ENCODE measurements at places on chromosomes 6 and 20.

- no peak for DNase-seq
These were observed 24.6 kb upstream of the GTSF1L start for GRCh38 chr20:43751167-43752050.

DNA sequence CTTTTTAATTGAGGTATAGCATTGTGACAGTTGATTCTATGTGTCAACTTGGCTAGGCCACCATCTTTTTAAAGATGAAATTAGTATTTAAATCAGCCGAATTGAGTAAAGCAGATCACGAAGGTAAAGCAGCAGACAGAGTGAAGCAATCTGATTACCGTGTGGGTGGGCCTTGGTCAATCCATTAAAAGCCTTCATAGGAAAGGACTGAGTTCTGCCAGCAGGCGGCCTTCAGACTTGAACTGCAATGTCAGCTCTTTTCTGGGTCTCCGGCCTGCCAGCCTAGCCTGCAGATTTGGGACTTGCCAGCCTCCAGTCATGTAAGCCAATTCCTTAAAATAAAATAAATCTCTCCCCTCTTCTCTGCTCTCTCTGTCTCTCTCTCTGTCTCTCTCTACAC is 22.4 kb upstream of the TGM2 start:
- DNase-seq: no peak

DNA sequence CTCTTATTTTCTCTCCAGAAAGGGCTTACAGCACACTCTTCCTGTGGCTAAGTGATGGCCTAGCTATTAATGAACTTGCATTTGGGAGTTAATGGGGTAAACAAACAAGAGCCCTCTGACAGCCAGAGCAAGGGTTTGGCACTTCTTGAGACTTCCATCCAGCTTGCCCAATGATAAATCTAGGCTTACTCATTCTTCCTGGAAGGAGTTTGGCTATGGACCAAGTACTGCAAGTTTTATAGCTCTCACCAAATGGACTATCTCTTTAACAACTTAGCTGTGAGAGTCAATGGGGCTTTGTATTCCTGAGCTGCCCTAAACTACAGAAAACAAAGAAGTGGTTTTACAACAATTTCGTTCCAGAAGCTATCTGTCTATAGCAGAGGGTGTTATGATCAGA is 16.7 kb upstream of the PI3 start:
- no peak for DNase-seq

DNA sequence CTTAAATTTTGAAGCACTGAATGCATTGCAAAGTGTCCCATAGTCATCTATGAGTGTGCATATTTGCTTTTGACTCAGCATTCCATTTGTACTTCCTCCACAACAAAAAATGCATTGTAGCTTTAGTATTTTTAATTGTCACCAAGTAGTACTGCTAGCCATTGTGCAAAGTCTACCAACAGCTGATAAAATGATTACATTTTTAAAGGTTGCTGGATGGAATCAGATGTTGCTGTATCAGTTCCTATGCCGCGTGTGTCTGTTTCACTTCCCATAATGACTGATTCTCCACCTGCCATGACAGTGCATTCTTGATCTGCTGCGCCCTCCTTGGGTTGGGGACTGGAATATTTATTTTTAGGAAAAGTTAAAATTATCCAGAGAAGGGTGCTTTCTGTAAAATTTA is 41.2 kb downstream of the SLX4IP start:
- peak; percentile 23 for DNase-seq

DNA sequence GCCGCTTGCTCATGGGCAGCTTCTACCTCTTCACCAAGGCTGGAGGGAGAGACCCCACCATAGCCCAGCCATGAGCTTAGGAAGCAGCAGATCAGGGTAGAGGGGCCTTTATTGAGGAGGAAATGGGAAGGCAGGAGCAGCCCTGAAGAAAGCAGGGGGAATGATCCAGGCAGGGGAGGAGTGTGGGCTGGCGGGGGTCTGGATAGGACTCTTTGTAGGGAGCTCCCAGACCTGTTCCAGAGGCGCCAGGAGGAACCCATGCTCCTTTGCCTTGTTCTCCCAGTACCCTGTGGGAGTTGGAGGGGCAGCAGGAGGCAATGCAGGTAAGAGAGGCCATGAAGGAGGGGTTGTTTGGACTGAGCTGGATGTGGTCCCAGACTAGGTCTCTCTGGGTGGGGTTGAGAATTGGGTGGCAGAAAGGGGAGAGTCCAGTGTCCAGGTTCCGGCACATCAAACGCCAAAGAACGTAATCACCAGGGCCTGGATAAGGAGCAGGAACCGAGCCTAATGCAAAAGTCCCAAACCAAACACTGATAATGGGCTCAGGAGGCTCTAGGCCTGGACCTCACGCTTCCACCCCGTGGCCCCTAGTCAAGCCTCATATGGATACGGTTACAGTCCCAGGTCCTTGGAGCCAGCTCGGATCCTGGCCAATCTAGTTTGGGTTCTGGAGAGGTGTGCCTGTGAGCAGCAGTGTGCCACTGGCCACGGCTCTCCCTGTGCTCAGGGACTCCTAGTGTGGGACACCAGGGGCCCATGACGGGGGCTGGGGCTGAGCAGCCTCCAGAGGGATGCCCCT is 12.1 kb upstream of the PGC start:
- DNase-seq: no peak

DNA sequence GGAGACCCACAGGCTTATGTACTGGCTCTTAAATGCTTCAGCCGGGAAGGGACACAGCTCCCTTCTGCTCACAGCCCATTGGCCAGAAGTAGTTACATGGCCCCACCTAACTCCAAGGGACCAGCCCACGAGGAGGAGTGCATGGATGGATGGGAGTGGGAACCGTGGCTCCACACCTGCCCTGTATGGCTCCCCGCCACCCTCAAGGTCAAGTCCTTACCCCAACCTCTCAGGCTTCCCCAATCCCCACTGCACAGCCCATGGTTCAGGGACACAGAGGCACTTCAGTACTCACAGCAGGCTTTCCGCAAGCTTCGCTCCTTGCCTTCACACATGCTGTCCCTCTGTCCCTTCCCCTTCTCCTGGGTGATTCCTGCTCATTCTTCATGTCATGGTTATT is 137.9 kb upstream of the KCNG1 start:
- DNase-seq: no peak

- DNase-seq: no peak
These were observed 29.7 kb downstream of the VEGFA start for GRCh38 chr6:43799551-43800297.

- DNase-seq: no peak
These were observed 140.5 kb downstream of the TFAP2B start for GRCh38 chr6:50959081-50959641.

DNA sequence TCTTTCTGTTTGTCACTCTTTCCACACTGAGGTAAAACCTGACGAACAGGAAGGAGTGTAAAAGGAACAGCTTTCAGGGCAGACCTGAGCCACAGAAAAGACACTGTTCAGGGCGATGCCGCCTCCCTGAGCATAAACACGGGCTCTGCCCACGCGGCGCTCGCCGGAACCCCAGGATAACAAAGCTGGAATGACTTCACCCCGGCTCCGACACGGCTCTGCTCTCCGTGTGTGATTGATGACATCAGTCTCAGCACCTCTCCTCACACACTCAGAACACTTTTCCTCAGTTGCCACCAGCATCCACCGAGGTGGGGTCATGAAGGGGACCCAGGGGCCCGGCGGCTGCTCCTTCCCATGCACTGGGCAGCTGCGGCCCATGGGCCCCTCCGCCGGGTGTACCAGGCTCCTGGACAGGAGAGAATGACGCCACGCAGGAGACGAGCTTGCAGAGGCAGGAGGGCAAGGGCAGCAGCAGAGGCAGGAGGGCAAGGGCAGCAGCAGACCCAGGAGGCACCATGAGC is 43.6 kb downstream of the DLL1 start:
- no peak for DNase-seq

GRCh38 chr6:38649744-38650143 is 10.0 kb upstream of the BTBD9 start:
- DNase-seq: no peak

DNA sequence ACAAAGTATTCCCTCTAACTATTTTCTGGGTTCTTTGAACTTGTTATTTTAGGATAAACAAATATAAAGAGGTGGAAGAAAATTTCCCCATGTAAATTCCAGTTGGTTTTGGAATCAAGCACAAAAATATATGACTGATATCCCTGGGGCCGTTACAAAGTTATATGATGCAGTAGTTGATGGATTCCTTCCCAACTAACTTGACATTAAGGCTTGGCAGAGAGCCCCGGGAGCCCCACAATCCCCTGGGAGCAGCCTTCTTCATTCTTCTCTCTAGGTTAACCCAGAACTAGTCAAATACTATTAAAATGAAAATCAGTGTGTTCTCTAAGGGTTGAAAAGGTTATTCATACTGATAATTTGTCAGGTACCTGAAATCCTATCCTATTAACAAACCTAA is 508.9 kb upstream of the SOX4 start:
- DNase-seq: no peak

- DNase-seq: no peak
These were observed 97.5 kb downstream of the ARMC2 start for GRCh38 chr6:108945681-108946159.

DNA sequence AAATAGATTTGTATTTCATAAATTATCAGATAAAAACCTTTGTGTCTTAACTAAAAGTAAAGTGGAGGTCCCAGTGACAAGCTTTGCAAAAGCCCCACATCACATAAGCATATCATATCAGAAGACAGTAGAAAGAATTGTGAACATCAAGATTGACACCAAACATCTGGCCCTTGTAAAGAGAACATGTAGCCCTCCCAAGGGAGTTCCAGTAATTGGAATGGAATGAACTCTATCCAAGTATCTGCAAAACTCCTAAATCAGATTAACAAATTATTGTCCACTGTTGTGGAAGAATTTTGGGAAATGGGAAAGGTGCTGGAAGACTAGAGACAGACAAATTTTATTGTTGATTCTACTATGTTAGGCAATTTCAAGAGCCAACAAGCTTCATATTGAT is 268.8 kb downstream of the KCNQ5 start:
- DNase-seq: no peak

GRCh38 chr6:98769546-98769945 is 64.8 kb upstream of the POU3F2 start:
- peak; percentile 74 for DNase-seq

DNA sequence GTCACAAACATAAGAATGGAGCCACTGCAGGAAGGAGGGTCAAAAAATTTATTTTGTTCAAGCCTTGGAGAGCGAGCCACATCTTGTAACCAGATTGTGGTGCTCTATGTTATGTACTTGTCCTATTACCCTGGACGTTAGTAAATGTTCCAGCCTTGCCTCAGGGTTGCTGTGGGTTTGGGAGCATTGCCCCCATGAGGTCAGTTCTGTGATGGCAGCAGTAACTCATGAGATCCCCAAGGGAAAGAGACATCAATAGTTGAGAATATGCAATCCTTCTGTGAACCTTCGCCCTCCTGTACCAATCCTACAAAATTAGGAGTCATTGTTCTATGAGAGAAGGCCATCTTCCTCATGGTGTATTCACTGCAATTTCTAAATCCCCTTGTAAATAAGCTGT is 16.4 kb upstream of the CFAP206 start:
- peak; percentile 66 for DNase-seq

- no peak for DNase-seq
These were observed 3.3 kb downstream of the TAB2 start for GRCh38 chr6:149320796-149321195.

- DNase-seq: no peak
These were observed 47.4 kb upstream of the OLIG3 start for GRCh38 chr6:137541534-137542063.

DNA sequence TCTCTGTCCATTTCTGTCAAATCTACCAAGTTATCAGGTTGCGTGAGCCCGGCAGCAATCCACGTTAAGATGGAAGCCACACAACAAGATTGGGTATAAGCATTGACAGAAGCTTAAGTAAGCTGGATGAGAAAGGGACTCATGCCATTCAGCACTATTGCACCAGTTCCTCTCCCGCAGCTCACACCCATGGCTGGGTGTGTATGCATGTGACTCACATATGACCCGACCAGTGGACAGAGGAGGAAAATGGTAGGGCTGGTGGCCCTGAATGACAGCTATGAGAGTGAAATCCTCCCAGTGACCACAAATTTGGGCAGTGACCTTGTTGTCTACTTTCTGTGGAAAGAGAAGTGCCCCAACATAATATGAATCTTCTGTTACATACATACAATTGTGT is 113.5 kb downstream of the OTOR start:
- DNase-seq: no peak

- DNase-seq: no peak
These were observed 57.1 kb downstream of the MAP3K4 start for GRCh38 chr6:161048641-161049040.

- no peak for DNase-seq
These were observed 25.3 kb upstream of the CHRNA4 start for GRCh38 chr20:63386491-63386890.

- DNase-seq: no peak
These were observed 23.8 kb downstream of the ADRM1 start for GRCh38 chr20:62326559-62326958.

- DNase-seq: no peak
These were observed 23.3 kb downstream of the RBL1 start for GRCh38 chr20:37072293-37073196.

DNA sequence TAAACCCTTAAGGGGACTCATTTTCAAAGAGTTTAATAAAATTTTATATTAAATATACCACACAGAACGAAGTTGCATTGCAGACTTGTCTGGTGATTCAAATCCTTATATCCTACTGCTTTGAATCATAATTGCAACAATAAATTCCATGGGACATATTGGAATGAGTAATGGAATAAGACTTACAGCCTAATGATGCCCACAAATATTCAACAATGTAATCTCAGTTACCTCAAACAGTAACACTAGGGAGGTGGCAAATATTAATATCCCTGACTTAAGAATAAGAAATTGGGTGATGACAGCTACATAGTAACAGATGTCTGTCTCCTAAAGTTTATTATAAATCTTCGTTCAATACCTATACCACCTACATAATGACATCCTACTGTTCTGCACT is 52.6 kb downstream of the BMP5 start:
- DNase-seq: no peak

- DNase-seq: no peak
These were observed 8.3 kb downstream of the VSTM2L start for GRCh38 chr20:37911261-37911660.

DNA sequence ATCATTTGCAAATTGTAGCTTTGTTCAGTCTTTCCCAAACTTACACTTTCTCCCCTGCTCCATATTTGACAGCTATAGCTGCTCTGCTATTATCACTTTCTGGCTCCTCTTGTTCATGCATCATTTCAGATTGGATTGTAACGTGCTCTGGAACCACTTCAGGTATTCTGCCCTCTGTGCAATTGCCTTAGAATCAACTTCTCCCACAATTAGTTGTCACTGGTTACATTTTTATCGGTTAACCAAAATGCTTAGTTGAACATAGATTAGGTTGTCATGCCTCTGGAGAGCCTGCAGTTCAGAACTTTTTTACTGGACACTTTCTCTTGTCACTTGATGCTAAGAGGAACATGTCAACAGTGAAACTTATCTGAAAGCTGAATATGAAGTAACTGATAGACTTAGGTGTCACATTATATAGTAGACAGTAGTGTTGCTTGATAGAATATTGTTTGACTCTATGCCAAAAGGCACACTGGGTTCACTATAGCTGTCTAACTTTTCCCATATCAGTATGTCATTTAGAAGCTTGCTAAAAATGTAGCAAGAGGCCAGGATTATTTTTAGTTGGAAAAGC is 127.7 kb upstream of the PTPRK start:
- peak; percentile 3 for DNase-seq
